ENCODE measurements at places on chromosomes 2 and 18.

DNA sequence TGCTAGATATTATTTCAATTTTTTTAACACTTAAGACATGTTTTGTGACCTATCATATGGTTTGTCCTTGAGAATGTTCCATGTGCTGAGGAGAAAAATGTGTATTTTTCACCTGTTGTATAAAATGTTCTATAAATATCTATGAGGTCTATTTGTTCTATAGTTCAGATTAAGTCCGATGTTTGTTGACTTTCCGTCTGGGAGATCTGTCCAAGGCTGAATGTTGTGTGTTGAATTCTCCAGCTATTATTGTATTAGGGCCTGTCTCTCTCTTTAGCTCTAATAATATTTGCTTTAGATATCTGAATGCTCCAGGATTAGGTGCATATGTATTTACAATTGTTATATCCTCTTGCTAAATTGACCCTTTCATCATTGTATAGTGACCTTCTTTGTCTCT, 144.1 kb downstream of the NYAP2 start:
- no peak for DNase-seq

DNA sequence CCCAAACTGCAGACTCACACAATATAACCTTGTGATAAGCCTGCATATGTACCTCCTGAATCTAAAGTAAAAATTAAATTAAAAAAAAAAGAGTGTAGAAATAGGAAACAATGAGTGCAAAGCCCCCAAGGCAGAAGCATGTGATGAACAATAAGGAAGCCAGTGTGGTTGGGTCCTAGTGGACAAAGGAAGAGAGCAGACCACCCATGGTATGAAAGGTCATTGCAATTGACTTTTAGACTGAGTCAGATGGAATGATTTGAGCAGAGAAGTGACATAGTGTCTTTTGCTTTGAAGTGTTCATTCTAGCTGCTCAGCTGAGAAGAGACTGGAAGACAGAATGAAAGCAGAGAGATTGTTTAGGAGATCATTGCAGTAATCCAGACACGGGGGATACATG, 417.1 kb downstream of the RAD51AP2 start:
- DNase-seq: no peak

DNA sequence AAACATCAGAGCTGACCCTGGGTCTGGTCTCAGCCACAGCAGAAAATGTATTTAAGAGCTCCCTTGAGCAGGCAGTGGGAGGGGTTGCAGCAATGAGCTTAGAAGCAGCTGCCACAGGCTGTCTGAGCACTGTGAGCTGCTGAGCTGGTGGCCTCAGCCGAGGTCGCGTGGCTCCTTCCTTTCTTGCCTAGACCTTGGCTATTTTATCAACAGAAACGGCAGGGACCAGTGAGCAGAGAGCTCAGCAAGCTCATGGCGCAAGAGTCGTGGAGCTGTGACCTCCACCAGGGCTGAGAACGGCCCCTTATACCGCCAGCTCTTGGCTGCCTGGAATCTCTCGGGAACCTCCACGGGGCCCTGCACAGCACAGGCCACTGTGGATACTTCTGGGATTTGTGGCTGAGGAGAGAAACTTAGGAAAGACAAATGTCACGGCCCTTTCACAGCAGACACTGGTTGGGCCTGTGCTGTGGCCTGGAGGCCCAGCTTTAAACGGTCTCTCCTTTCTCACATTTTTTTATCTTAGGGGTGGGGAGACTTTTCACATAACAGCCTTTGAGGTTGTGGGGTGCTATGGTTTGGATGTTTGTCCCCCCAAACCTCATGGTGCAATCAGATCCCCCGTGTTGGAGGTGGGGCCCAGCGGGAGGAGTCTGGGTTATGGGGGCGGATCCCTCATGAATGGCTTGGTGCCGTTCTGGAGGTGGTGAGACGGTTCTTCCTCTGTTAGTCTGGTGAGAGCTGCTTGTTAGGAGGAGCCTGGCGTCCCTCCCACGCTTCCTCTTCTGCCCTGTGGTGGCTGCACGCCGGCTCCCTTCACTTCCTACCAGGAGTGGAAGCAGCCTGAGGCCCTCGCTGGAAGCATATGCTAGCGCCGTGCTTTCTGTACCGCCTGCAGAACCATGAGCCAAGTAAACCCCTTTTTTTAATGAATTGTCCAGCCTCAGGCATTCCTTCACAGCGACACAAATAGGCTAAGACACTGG, 1.7 kb downstream of the ALLC start:
- no peak for DNase-seq

DNA sequence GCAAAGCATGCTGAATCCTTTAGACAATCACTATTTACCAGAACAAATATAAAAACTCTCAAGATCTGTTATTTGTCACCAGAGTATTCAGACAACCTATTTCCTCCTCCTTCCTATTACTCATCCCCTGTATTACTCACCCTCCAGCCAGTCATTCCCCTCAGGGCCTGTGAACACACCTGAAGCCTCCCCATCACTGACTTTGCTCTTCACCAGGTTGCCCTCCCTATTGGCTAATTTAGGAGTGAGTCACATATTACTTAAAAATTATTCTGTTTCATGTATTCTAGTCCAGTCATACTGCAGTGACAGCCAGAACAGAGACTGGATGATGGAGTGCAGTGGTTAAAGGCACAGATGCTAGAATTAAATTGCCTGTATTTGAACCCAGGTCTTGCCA, 3.7 kb upstream of the ATG16L1 start:
- no peak for DNase-seq

GRCh38 chr18:13464432-13465123, 246.0 kb downstream of the LDLRAD4 start:
- no peak for DNase-seq

DNA sequence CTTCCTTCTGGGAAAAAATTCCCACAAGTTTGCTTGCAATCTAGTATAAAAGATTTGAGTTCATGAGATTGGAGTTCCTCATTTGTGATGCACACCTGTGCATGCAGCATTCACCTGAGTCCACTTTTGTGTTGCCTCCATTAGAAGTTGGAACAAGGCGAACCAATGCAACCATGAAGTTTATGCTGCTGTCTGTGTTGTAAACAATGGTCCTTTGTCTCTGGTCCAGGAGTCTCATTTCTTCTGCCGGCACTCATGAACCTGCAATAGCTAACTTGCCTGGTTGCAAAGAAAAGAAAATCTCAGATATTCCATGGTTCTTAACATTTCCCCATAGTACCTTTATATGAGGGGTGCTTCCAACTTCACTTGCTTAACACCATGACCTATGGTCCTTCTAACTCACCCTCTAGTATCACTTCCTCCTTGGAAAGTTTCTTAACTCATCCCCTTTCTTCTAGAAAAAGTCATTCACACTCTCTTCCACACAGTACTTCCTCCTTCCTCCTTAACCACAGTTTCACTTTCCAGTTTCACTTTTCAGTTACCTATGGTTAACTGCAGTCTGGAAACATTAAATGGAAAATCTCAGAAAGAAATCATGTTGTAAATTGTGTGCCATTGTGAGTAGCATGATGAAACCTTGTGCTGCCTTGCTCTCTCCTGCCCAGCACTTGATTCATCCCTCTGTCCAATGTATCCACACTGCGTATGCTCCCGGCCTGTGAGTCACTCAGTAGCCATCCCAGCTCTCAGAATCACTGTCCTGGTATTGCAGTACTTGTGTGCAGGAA, 128.8 kb upstream of the TRIB2 start:
- peak; percentile 84 for DNase-seq

- DNase-seq: no peak
Measured at GRCh38 chr2:224169847-224170246, 130.8 kb upstream of the SERPINE2 start.

DNA sequence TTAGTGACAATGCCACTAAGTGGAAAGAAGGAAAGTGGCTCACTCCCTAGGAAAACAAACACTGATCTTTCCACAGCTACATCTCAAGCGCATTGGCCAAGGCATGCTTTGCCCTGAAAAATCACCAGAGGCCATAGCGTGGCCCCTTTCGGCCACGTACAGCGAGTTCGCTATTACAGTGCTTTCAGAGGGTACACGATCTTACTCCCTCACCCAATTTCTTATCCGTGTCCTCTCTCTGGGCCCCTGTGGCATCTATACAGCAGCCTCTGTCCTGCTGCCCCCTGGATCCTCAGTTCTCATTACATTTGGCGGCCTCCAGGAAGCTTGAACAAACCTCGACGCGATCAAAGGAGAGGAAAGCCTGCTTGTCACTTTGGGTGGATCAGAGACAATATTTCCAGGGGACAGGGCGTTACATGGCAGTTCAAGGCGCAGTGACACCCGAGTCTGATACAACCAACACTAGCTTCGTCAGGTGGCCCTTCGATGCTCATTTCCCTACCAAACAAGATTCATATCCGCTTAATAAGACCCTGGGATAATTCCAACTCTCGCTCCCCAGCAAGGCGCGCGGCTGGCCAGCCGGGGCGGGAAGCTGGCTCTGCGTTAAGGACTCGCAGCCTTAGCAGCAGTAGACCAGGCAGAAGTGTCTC, 941 bp downstream of the SKOR2 start:
- no peak for DNase-seq

DNA sequence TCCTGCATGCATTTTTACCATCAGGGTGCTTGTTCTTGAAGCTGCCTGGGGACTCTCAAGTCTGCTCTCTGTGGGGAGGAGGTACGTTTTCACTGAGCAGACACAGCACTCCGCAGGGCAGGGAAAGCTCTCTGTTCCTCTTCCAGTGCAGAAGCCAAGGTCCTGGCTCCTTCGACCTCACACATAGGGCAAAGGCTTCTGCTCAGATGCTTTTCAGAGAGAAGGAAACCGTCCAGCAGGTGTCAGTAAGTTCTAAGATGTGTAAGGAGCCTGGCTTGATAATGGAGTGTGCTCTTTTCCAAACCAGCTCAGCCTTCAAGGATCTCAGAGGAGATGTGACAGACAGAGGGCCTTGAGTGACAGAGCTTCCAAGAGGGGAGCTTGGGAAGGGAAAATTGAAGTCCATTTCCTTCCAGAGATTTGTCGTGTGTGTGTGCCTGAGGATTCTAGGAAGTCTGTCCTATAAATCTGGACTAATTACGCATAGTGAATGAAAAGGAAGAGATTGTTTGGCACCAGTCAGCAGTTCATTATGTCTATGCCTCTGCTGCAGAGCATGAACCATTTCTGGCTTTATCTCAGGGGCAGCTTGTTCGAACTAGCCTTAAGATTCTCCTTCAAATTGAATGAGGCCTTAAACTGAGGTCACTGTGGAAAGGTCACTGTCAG, 67.3 kb upstream of the UPP2 start:
- DNase-seq: peak; percentile 26

DNA sequence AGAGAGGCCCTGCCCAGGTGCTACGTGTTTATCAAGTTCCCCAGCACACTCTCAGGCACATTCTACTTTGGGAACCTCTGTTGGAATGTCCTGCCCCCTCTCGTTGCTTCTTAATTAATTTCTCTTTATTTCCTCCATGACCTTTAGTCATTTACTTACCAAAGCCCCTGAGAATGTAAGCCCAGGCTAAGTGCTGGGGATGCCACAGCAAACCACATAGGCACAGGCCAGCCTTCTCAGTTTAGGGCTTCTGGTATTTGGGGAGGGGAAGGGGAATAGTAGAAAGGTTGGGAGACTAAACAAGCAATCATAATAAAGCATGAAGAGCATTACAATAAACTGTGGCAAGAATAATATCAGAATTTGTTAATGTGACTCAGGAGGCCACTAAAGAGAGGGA, 85.7 kb downstream of the EVA1A start:
- DNase-seq: no peak

GRCh38 chr18:45317948-45318640, 297.2 kb upstream of the SLC14A2 start:
- DNase-seq: no peak

GRCh38 chr18:28045176-28045810, 131.6 kb downstream of the CDH2 start:
- no peak for DNase-seq

GRCh38 chr2:127448526-127448925, 30.3 kb downstream of the PROC start:
- peak; percentile 17 for DNase-seq

- DNase-seq: no peak
Measured at GRCh38 chr2:158573739-158574138, 117.0 kb downstream of the PKP4 start.

- no peak for DNase-seq
Measured at GRCh38 chr2:71586471-71586870, 133.1 kb downstream of the DYSF start.

DNA sequence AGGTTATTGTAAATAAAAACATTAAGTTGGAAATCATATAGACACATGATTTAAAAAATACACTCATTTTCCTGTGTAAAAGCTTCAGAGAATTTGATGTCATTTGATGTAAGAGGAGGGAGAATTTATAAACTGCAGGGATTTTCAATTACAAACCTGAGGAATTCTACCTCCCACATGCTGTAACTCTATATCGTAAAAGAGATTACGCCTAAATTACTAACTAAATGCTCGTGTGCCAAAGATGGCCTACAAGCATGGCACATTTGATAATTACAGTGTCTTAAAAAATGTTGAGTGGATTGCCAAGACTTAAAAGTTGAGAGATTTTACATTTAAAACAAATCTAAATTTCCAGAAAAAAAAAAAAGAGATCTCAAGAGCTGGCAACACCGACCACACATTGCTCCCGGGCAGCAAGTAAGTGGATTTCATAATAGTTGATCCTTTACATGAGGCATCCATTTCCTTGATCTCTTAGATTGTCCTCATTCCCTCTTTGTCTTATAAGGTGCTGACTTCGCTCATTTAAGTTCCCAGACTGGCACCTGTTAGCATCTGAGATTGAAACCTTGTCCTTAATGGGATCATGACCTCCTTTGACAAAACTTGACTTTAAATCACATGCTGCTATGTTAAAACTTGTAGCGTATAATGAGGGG, 840.3 kb upstream of the ZEB2 start:
- DNase-seq: no peak

DNA sequence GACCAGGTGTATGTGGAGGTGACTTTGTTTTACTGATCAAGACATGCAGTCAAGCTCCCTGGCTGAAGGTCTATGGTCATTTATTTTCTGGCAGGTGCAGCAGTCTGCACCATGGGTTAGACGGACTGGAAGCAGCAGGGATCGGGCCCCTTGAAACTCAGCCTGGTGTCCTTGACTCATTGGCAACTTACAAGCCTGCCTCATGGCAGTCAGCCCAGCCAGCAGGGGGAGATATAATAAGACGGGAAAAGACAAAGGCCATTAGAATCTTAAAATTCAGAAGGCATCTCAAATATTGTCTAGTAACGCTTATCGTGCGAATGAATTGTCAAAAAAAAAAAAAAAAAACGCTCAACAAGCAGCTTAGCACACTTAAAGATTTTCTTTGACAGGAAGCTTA, 308.2 kb downstream of the EN1 start:
- DNase-seq: no peak

GRCh38 chr18:7559709-7560319, 7.3 kb upstream of the PTPRM start:
- no peak for DNase-seq

GRCh38 chr2:152588998-152589397, 128.3 kb downstream of the PRPF40A start:
- no peak for DNase-seq

DNA sequence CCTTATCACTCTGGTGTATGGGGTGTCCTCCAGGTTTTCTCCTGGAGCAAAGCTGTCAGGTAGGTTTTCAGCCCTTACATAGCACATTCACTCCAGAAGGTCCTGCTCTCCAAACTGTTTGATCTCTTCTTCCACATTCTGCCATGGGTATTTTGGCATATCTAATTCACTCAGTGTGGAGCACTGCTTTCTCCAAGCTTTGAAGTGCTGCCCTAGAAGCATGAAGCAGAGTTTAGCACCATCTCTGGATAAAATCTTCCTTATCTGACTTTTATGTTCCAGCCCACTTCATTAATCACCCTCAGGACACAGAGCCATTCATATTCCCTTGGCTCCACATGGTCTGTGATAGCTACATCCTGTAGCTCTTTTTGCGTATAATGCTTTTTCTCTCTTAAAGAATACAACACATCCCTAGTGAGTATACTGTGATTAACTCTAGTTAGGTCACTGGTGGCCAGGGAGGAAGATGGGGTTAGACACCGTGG, 56.7 kb upstream of the ARHGAP28 start:
- DNase-seq: no peak

GRCh38 chr2:203835892-203836800, 31.4 kb upstream of the CTLA4 start:
- DNase-seq: no peak
